Stimulated activated CD4-positive, alpha-beta T cell treated with anti-CD3 and anti-CD28 coated beads, Interleukin-4, amount 100 ng/mL, for 4 hours (primary cell): ENCODE measurements at places on chromosomes 13 and 19.

DNA sequence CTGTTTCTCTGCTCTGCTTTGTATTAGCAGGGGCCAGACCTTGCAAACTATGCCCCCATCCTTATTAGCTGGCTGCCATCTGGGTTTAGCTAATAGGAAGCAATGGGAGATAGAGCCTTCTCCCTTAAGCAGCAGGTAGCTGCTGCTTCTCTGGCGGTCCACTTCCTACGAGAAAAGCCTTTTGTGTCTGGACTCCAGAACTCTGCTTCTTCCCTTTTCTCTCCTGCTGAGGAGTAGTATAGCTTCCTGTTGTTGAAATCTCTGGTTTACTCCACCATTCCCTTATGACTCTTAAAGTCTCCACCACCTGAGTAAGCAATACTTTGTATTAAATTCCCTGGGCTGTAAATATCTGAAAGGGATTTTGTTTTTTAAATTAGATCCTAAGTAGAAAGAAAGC is 147.1 kb downstream of the DNAJC15 start:
- DNase-seq, result no peak

GRCh38 chr13:101726681-101727080 is 274.2 kb downstream of the ITGBL1 start:
- no peak for DNase-seq

- DNase-seq, result no peak
These were observed 9.1 kb upstream of the PSG6 start for GRCh38 chr19:42926781-42927180.

GRCh38 chr13:98796191-98796590 is 43.7 kb upstream of the SLC15A1 start:
- no peak for DNase-seq

GRCh38 chr13:95106562-95106961 is 194.7 kb downstream of the ABCC4 start:
- no peak for DNase-seq

DNA sequence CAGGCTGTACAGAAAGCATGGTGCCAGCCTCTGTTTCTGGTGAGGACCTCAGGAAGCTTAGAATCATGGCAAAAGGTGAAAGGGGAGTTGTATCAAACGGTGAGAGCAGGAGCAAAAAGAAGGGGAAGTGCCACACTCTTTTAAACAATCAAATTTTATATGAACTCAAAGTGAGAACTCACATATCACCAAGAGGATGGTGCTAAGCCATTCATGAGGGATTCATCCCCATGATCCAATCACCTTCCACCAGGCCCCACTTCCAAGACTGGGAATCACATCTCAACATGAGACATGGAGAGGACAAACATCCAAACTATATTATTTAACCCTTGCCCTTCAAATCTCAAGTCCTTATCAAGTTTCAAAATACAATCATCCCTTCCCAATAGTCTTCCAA is 836.7 kb downstream of the SLITRK5 start:
- DNase-seq, result no peak

- peak; percentile 5 for DNase-seq
These were observed 47.7 kb upstream of the UQCRFS1 start for GRCh38 chr19:29260477-29261317.

DNA sequence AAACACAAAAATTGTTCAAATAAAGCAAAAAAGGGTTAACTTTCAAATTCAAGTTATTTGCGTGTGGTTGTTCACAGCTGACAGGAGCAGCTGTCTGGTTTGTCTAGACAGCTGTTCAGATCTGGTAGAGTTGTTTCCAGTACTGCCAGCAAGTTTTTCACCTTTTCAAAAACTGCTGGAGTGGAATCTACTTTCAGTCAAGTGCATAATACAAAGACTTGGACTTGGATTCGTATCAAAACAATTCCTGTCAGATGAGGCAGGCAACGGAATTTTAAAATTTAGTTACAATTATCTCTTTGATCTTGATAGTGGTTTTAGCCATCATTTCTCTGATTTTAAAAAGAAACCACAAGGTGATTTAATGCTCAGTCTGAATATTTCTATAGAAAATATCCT is 51.7 kb upstream of the EEF1AKMT1 start:
- DNase-seq, result no peak

DNA sequence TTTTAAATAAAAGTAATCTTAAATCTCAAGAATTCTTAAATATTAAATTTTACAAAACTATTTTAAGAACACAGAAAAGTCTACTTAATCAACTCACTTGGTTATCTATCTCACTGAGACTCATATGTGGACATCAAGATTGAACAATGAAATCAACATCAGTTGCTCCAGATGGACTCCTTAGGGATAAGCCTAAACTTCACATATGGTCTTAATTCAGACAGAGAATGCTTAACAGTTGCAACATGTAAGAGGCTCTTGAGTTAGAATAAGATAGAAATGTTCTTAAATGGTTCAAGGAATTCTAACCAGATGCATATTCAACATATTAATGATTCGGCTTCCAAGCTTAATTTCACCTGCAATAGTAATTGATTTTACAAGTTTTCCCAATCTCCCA is 1730.9 kb downstream of the PCDH9 start:
- no peak for DNase-seq

DNA sequence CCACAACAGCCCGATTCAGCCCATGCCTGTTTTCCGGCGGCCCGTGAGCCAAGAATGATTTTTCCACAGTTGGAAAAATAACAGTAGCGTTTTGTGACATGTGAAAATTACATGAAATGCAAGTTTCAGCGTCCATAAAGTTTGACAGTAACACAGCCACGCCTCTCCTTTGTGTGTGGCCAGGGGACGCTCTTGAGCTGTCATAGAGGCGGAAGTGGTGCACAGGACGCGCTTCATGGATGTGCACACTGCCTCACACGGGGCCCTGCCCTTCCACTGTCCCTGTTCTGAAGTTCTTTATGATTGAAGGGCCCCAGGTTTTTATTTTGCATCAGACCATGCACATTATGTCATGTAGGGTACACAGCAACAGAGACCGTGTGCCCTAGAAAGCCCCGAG is 12.4 kb upstream of the ELAVL1 start:
- peak; percentile 27 for DNase-seq

- DNase-seq, result no peak
These were observed 138.0 kb downstream of the ITGBL1 start for GRCh38 chr13:101590479-101590878.

GRCh38 chr13:26459276-26460131 is 98.0 kb upstream of the WASF3 start:
- DNase-seq, result no peak

DNA sequence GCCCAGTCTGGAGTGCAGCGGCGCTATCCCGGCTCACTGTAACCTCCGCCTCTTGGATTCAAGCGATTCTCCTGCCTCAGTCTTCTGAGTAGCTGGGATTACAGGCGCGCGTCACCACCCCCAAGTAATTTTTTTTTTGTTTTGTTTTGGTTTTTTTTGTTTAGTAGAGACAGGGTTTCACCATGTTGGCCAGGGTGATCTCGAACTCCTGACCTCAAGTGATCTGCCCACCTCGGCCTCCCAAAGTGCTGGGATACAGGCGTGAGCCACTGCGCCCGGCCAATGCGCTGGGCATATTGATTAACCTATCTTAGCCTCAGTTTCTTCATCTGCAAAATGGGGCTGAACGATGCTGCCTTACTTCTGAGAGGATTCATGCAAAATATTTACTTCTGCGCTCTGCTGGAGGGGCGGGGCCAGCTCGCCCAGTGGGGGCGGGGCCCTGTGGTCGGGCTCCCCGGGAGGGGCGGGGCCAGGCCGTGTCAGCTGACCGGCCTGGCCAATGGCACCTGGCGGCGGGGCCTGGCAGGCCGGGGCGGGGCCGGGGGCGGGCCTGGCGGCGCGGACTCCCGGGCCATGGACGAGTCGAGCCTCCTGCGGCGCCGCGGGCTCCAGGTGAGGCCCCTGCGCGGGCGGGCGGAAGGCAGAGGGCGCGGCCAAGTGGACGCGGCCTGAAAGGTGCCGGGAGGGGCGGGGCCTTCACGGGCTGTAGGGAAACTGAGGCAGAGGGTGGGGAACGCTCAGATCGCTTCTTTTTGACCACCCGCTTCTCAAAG is at the start of gene MAST3:
MAST3 (plus strand) TSS at position 562 of the 776 bp plus-strand sequence; CDS start at position 577, 15 bp downstream.
- peak; percentile 88 for DNase-seq

DNA sequence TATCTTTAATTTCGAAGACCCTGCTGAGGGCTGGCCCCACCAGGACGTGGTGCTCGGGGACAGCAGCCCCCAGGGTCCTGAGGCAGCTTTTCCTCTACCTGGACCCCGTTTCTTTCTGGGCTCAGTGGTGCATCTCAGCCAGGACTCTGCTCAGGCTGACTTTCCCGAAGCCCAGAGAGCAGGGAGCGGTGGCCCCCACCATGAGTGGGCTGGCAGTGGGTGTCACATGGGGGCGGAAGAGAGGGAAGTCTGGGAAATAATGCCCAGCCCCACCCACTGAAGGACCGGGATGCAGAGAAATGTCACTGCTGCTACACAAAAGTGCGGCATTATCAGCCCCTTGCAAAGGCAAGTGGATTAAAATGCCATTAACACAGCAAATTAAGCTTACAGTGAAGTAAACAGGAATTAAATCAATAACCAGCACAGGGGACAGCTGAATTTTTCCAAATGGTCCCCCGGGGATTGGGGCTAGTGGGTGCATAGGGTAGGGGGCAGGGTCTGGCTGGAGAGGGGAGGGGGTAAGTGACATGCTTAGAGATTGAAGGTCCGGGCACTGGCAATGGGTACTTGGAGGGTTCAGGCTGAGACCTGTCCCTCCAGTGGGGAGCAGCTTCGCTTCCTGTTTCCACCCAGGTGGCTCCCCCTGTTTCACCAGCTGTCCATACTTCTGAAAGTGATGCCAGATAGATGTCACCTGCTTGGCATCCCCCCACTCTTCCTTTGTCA is 177.3 kb downstream of the URI1 start:
- DNase-seq, result no peak

- no peak for DNase-seq
These were observed 511 bp downstream of the GARRE1 start for GRCh38 chr19:34254698-34255432.

DNA sequence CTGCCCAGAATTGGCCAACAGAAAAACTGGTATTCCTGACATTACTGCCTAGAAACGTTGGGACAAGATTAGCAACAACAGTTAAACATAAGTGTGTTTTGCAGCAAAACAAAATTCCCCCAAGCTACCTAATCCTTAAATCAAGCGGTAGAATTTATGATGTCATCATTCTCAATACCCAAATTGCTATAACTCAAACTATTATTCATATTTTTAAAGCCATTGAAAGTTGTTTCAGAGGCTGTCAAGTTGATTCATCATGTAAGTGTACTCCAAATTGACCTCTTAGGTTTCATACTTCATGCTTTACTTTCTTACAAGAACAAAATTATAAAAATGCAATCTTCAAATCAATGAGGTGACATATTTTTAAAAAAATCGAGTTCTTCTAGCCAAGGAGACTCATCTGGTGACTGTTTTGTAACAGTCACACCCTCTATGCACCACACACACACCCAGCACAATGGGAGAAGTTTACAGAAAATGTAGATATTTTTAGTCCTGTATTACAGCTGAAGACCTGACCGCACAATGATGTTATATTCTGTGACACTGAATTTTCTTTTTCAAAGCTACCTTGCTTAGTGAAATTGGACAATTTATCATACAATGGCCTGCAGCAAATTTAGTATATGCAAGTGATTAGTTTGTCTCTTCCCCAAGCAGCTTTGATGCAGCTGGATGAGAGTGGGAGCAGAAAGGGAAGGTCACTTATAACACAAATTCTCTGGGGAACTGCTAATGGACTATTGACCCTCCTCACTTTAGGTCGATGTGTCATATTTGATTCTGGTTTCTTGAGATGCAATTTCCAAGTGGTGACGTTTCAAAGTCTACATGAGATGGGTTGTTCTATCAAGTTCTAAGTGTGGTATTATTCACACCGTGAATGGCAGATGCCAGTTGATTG is 345.3 kb upstream of the OBI1 start:
- no peak for DNase-seq

GRCh38 chr13:68784275-68784674 is 1323.4 kb upstream of the ATXN8OS start:
- DNase-seq, result no peak

GRCh38 chr19:2552859-2553258 is 76.9 kb downstream of the GADD45B start:
- peak; percentile 44 for DNase-seq

GRCh38 chr19:924553-925086 is 1.2 kb upstream of the ARID3A start:
- DNase-seq, result no peak

DNA sequence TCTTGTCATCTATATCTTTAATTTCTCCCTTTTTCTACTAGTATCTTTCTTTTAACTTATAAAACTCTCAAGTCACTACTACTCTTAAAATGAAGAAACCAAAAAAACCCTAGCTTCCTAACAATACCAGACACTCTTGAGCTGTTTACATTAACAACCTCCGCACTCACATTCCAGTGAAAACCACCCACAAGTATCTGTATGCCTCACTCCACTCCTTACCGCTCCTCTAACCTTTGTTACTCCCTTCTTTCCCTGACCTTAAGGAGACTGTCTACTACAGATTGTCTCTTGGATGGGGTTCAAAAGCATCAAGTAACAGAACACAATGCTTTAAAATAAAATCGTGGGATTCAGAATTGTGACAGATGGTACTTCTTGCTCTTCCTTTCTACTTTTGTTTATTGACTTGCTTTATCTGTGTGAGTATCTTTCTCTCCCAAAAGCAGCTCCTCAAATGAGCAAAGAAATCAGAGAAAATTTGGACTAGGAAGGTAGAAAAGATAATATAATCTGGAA is 110.0 kb upstream of the FBXL3 start:
- DNase-seq, result no peak

DNA sequence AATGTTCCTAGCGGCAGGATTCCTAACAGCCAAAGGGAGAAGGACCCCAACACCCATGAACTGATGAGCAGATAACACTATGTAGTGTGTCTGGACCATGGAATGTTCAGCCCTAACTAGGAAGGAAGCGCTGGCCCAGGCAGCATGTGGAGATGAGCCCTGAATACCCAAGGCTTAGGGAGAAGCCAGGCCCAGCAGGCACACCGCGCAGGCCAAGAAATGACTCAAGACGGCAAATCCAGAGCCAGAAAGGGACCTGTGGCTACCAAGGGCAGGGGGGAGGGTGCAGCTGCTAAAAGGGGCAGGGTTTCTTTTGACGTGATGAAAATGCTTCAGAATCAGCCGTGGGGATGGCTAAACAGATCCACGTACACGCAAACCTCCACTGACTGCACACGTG is 20.7 kb upstream of the TINCR start:
- no peak for DNase-seq

DNA sequence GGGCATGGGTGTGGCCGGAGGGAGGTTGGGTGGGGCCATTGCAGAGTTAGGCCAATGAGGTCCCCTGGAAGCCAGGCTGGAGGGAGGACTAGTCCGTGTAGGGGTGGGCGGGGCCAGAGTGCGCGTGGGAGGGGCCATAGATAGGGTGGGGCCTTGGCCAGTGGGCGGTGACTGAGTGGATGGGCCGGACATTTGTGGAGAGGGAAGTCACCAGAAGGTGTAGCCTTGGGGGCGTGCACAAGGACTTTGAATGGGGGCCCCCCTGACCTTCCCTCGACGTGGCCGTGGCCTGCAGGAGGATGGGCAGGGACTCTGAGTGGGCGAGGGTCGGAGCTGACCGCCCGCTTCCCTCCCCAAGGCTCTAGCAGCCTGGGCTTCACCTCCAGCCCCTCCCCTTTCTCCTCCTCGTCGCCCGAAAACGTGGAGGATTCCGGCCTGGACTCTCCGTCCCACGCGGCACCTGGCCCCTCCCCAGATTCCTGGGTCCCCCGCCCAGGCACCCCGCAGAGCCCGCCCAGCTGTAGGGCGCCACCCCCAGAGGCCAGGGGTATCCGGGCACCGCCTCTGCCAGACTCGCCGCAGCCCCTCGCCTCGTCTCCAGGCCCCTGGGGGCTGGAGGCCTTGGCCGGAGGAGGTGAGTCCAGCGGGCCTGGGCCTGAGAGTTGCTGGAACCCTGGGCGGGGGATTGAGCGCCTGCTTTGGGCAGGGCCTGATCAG is 16.5 kb upstream of the B3GNT3 start:
- DNase-seq, result peak; percentile 44

- no peak for DNase-seq
These were observed 69.1 kb downstream of the CAB39L start for GRCh38 chr13:49374585-49375290.
